SIG-M5 (cell line): ENCODE measurements at places on chromosomes 2 and 18.

DNA sequence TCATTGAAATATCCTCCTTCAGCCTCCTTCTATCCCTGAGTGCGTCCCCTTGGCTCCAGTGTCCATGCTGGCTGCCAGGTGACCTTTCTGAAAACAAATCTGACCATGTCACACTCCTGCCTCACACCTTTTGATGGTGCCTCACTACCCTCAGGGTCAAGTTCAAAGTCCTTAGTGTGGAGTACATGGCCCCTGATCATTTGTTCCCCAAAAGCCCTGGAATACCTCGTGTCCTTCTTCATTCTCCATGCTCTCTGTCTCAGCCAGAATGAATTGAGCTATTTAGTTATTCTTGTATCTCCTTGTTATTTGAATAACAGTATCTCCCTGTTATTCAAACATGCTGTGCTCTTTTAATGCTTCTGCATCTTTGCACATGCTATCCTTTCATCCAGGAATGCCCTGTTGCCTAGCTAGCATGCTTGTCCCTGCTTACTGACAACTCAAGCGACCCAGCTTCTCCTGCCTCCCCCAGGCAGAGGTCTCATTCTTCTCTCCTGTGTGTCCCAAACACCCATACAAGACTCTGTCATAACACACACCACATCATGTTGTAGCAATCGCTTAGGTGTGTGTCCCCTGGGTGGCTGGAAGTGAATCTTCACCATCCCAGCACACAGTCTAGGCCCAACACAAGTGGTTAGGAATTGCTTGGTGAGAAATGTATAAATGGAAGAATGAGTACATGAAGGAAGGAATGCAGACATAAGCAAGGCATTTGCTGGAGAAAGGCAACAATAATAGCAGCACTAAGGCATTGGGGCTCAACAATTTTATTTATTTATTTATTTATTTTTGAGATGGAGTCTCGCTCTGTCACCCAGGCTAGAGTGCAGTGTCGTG is 144.0 kb downstream of the DDX1 start:
- DNase-seq = no peak

DNA sequence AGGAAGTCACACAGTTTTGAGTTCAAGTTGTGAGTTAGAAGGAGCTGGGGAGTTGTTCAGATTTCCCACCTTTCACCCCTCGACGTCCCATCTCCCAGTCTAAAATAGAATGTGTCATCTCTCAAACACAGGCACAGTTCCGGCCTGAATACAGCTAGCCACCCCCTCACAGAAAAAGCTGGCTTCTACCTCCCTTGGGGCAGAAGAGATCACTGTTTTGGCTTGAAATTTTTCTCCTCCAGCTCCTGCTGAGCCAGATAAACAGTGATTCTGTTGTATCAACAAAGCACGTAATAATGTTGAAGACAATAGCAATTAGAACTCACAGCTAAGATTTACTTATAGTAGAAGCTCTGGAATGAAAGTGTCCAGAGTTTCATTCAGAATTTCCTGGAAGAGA is 74.7 kb downstream of the KIAA2012 start:
- no peak for DNase-seq

GRCh38 chr2:197599285-197599965 is 76.0 kb downstream of the RFTN2 start:
- peak; percentile 53 for DNase-seq

GRCh38 chr2:20080428-20080827 is 29.0 kb upstream of the LAPTM4A start:
- no peak for DNase-seq

- no peak for DNase-seq
These were observed 200.2 kb downstream of the TPGS2 start for GRCh38 chr18:36628435-36629137.

- DNase-seq = no peak
These were observed 11.7 kb upstream of the SEMA4C start for GRCh38 chr2:96881349-96882195.

DNA sequence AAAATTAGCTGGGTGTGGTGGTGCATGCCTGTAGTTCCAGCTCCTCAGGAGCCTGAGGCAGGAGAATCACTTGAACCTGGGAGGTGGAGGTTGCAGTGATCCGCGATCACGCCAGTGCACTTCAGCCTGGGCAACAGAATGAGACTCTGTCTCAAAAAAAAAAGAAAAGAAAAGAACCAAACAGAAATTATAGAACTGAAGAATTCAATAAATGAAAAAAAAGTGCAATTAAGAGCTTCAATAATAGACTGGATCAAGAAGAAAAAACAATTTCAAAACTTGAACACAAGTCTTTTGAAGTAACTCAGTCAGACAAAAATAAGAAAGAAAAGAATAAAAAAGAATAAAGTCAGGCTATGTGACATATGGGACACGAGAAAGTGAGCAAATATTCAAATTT is 175.8 kb upstream of the ZSWIM2 start:
- DNase-seq = no peak

DNA sequence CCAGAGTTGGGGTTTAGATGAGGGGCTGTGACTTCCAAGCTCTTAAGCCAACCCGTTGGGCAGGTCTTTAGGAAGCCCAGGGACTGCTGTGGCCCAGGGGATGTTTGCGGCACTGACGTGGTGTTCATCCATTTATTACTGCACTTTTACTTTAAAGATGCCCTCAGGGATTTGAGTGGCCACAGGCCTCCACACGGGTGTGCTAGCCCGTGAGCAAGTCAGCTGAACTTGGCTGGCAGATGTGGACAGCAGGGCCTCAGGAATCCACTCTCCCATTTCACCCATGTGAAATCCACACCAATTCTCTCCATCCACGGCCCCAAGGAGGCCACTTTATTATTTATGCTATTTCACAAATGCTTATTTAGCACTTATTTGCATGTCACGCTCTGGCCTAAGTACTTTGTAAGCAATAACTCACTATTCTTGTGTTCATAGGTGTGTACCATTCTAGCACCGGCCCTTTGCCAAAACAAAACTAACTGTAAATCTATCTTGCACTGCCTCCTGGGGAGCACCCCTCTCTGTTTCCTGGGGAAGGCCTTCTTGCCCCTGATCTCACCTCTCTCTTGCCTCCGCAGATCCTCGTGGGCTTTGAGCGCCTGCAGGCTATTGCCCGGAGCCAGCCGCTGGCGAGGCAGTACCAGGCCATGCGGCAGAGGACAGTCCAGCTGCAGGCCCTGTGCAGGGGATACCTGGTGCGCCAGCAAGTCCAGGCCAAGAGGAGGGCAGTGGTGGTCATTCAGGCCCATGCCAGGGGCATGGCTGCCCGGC is 39.1 kb upstream of the GPR17 start:
- no peak for DNase-seq

DNA sequence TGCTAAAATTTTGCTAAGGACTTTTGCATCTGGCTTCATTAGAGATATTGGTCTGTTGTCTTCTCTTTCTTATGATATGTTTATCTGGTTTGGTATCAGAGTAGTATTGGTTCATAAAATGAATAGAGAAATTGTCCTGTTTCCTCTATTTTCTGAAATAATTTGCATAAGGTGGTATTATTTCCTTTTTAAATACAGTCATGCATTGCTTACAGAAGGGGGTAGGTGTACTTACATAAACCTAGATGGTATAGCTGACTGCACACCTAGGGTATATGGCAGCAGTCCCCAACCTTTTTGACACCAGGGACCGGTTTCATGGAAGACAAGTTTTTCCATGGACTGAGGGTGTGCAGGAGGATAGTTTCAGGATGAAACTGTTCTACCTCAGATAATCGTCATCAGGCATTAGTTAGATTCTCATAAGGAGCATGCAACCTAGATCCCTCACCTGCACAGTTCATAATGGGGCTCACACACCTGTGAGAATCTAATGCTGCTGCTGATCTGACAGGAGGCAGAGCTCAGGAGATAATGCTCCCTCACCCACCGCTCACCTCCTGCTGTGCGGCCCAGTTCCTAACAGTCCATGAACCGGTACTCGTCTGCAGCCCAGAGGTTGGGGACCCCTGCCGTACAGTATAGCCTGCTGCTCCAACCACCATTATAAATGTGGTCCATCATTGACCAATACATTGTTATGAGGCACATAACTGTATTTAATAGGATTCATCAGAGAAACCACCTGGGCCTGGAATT is 189.2 kb downstream of the FAM210A start:
- DNase-seq = no peak

DNA sequence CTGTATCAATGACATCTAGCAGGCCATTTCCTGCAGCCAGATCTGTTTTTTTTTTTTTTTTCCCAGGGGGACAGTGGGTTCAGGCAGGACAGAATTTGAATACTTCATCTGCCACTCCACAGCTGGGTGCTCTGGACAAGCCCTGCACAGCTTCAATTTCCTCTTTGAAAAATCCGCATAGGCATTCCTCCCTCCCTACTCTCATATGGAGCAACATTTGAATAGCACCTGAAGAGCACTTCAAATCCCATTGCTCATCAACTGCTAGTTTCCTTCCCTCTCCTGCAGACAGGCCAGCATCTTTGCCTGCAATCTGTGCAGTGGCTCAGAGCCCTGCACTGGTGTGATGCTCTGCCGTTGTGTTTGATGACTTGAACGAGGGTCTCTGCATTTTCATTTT is 326.3 kb downstream of the TSN start:
- no peak for DNase-seq

DNA sequence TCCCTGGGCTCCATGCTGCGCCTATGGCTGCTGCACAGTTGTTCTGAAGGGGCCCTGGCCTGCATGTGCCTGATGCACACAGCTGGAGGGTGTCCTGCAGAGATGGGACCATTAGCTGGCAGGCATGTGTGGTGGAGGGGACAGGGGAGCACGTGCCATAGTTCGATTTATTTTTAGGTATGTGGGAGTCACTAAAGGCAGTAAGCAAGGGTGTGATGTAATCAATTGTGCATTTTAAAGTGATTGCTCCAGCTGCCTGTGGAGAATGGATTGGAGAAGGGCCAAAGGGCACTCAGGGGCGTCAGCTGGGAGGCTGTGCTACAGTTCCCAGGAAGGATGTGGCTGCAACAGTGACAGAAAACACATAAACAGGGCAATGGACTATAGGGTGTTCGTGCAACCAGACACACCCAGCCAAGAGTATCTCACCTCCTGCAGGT is 205.1 kb downstream of the ARL4C start:
- DNase-seq = no peak

DNA sequence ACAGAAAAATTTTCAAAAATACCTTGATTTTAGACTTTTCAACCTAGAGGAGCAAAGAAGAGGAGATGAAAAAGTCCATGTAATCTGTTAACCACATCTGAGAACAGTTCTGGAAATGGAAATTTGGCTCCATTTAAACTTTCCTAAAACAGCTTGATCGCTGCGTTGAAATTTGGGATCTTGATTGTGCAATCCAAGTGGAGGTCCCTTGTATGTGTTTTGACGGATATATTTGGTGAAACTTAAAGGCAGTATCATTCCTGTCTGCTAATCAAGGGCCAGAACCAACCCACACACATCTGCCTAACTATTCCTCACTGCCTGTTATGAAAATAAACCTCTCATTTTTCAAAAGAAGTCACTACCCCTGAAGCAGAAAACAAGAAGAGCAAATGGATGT is 46.6 kb downstream of the SPATS2L start:
- DNase-seq = no peak
